ENCODE measurements at places on chromosomes 3 and 15.

GRCh38 chr3:70180664-70181063, 131.8 kb downstream of the MDFIC2 start:
- no peak for DNase-seq

DNA sequence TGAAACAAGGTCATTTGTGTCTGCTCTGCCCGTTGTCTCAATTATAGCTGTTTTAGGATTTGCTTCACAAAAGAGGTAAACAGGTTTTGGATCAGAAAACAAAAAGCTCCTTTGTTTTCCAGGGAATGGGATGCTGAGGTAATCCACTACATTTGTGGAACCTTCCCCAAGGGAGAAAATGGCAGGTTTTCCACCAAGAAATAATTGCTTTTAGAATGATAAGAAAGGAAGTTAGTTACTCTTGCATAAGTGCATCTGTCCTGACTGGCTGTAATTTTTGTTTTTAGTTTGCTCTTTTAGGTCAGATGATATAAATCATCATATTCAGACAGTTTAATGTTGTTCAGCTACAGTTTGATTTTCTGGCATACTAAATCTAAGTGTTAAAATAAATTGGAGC, 198.5 kb upstream of the COL8A1 start:
- DNase-seq = no peak

- no peak for DNase-seq
Observed at GRCh38 chr3:171755656-171756055, 54.6 kb downstream of the PLD1 start.

- DNase-seq = no peak
Observed at GRCh38 chr3:161314836-161315395, 56.4 kb downstream of the SPTSSB start.

- no peak for DNase-seq
Observed at GRCh38 chr3:138825336-138825735, 9.4 kb downstream of the PIK3CB start.

GRCh38 chr15:57947781-57948180, 117.7 kb downstream of the ALDH1A2 start:
- no peak for DNase-seq

- DNase-seq = peak; percentile 33
Observed at GRCh38 chr15:65666257-65666656, 44.5 kb downstream of the SLC24A1 start.

GRCh38 chr3:119380697-119381096, 82.7 kb downstream of the TMEM39A start:
- no peak for DNase-seq

DNA sequence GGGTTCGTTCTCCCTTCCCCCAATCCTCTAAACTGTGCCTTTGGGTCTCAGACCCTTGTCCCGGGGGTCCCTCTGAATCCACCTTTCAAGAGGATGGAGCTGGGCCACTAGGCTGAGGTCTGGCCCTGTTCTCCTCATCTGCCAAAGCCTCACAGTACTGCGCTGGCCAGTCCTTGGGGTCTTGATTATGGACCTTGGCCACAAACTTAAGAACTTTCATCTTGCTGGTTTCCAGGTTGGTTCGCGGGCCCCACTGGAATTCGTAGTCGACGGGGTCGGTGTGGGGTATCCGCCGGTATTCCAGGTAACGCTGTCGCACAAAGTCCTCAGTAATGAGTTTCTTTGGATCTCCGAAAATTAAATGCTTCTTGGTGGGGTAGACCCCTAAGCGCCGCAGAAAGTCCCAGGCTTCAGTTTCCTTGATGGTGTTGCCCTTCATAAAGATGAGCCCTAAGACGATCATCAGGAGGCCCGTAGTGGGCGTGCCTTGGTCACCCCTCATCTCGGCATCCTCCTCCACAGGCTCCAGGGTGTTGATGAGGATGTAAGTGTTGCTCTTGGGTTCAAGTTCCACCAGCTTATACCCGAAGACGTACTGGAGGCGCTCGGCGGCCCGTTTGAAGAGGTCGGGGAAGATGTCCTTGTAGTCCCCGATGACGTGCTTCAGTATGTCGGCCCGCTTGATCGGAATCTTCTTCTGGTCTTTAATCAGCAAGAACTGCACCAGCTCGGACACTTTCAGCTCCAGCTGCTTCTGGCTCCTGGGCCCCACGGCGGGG, 727 bp downstream of the NSMCE3 start:
- no peak for DNase-seq

- DNase-seq = no peak
Observed at GRCh38 chr3:29140666-29141065, 140.2 kb upstream of the RBMS3 start.

GRCh38 chr3:132399054-132399929, 18.0 kb upstream of the DNAJC13 start:
- peak; percentile 42 for DNase-seq

GRCh38 chr3:42081838-42082473, 9.2 kb upstream of the TRAK1 start:
- DNase-seq = no peak

DNA sequence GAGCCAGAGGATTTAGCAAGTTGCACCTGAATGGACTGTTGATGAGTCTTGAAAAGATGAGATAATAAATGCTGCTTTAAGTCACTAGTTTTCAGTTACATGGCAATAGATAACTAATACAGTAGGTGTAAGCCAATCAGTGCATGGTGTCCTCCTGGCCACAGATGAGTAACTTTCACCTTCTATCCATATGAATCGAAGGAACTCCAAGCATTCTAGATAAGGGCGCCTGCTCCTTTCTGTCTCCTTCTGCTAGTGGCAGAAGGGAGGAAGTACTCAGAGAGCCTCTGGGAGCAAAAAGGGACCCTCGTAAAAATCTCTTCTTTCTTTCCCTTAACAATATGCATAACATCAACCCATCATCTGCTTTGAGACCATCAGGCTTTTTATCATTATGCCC, 37.3 kb downstream of the TM6SF1 start:
- DNase-seq = no peak

- peak; percentile 45 for DNase-seq
Observed at GRCh38 chr3:57060089-57060821, at the start of gene SPATA12. Gene SPATA12, plus strand, starts transcription at chr3:57060664. Its CDS starts 13,031 bp downstream, at chr3:57073695.

GRCh38 chr3:108088697-108089096, 2.1 kb downstream of the CD47 start:
- no peak for DNase-seq

DNA sequence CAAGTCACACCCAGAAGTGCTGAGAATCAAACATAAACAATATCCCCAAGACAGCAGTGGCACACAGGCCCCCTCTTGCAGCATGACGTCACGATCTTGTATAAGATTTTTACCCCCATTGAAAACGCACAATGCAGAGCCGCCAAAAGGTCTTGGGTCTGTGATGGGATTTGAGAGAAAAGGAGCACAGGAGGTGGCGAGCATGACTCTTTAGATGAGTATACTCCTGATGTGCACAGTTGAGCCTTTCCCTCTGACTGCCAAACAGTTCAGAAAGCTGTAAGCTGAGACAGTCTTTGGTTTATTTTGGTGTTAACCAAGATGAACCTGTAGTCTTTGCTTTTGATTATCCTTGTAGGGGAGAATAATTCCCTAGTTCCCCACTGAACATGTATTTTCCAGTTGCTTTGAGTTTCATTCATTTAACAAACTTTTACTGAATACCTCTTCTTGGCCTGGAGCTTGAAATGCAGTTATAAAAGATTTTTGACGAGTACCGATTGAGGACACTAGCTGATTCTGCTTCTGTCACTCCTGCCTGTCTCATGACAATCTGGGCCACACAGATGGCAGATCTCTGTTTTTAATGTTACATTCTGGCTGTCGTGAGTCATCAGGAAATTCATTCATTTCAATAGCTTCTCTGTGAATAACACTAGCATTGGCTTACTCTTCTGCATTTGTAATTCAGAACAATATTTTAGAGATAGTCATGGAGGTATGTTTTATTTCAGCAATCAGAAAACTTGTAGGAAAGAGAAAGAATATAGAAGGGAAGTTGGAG, 28.9 kb downstream of the CFAP91 start:
- no peak for DNase-seq

DNA sequence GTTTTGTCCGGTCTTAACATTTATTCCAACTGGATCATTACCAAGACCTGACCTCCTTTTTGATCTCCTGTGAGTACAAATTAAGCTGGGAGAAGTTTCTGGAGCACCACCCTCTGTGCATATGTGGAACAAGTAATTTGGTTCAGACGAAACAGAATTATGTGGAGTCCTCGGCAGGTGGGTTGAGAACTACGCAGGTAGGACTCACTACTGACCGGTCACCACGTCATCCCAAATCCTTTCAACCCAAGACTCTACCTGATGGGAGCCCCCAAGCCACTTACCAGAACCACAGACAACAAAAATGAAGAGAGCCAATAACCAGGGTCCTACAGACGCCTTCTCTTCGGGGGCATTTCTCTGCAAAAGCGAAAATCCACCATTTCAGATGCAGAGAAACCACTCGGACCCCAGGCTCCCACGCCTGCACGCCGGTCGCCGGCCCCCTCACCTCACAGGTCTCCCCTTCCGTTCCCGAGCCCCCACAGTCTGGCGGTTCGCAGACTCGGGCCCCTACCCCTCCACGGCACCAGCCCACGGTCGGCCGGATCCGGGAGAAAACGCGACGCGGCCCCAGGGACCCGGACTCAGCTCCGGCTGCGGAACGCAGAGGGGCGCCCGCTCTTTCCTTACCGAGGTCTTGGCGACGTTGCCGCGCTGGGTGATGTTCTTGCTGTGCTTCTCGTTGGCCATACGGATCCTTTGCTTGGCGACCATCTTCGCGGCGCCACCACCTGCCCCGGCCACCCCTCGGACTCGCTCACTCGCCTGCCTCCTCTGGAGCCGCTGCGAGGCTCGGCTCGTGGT, 674 bp downstream of the SERP1 start:
- DNase-seq = no peak

GRCh38 chr15:36791844-36792571, 212.6 kb downstream of the CDIN1 start:
- no peak for DNase-seq

GRCh38 chr3:124804875-124805274, 74.6 kb downstream of the UMPS start:
- no peak for DNase-seq

DNA sequence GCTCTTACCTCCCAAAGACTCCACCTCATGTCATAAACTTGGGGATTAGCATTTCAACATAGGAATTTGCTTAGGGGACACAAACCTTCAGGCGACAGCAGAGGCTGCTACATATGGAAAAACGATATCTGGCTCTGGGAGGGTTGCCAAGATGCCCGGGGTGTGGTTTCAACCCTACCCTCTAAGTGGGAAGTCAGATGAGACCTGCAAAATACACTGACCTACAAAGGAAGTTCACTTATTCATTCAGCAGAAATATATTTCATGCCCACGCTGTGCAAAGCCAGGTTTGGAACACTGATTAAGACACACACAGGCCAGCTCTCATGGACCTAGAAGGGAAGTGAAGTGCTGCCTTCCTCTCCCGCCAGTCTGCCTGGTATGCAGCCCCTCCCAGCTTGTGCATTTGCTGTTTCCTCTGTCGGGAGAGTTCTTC, 239.3 kb downstream of the FEZF2 start:
- DNase-seq = no peak

- DNase-seq = no peak
Observed at GRCh38 chr3:183697610-183698317, at the start of gene YEATS2. Gene YEATS2, plus strand, starts transcription at chr3:183697797. Its CDS starts 17,366 bp downstream, at chr3:183715163.

GRCh38 chr3:60330107-60330506, 921.1 kb downstream of the FHIT start:
- no peak for DNase-seq

DNA sequence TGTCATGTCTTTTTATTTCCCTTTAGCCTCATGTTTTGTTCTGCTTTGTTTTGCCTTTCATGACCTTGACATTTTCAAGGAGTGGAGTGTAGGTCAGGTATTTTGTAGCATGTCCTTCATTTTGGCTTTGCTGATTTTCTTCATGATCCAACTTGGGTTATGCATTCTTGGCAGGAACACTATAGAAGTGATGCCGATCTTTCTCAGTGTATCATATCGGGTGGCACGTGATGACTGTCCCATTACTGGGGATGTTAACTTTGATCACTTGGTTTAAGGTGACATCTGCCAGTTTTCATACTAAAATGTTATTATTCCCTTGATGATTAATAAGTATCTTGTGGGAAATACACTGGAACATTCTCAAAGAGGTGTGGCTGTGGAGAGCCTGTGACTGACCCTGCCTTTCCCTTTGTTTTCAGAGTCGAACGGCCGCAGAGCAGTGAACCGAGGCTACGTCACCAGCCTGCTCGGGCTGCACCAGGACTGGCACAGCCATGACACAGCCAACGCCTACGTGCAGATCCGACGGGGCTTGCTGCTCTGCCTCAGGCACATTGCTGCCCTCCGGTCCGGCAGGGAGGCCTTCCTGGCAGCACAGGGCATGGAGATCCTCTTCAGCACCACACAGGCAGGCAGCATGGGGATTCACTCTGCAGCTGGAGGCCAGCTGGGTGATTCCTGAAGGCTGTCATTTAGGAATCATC, 167.7 kb downstream of the AGBL1 start:
- DNase-seq = no peak

Measured in AG04450 (cell line).